Activated T-cell treated with anti-CD3 and anti-CD28 coated beads, Interleukin-2, amount 50 U/mL, for 24 hours (primary cell): ENCODE measurements at places on chromosomes 7 and 10.
A peak's percentile ranks its signal among the peaks of the same experiment; 100 is the strongest.

DNA sequence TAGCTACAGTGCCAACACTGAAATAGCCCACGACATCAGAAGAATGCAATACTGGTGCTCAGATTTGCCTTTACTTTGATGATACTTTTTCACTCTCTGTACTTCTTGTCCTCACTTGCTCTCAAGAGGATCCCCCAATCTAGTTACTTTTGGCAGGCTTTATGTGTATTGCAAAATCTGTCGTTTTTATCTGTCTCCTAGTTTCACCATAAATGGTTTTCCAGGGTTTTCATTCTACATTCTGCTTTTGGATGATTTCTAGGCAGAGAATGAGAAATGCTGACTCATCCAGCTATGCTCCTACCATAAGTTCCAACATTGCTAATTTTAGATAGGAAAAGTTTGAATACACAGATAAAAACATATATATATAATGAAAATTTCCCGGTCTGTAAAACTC lies 659.5 kb upstream of the NRG3 start:
- no peak for DNase-seq

GRCh38 chr7:104272767-104273384 lies 55.5 kb upstream of the LHFPL3 start:
- DNase-seq: no peak

DNA sequence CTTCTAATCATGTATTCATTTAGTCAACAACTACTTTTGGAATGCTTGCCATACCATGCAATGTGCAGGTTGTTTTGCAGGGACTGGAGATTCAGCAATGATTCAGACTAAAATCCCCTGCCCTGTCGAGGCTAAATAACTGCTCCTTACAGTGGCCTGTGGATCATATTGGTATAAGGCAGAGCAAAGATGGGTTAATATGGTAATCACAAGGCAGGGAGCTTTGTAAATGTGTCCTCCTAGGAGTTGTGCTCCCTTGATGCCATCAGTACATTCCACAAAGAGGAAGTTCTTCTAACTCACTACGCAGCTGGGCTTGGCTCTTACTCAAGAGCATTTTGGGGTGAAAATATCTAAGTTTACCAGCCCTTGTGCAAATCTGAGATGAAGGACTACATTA lies 614 bp upstream of the IFIT2 start:
- no peak for DNase-seq

DNA sequence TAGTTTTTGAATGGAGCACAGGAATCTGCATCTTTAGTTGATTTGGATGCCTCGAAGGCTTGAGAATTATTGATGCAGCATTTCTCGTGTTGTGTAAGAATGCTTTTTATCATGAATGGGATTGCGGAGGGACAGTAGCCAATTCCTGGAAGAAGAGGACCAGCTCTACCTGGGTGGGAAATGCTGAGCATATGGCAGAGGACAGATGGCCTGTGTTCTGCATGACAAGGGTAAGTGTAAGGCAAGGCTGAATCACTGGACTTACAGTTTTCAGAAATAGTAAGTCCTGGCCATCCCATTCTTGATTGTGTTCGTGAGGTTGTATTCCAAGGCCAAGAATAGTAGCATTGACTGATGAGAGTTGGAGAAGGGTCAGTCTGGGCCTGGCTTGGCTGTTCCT lies 15.9 kb downstream of the RP9 start:
- no peak for DNase-seq

DNA sequence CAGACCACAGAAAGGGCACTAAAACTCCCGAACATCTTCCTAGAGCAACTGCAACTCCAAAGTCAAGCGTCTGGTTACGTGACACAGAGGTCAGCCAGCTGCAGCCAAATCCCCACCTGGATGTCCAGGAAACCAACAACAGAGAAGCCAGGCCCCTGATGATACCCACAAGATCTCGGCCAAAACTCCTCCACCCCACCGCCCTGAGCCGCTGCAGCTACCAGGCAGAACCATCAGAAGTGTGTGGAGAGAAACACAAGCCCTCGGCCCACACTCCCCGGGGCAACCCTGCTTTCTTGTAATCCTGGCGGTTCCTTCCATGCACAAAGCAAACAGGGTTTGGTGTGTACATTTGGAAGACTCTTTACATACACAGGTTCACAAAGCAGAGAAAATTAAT lies 8.7 kb downstream of the CHST15 start:
- no peak for DNase-seq

DNA sequence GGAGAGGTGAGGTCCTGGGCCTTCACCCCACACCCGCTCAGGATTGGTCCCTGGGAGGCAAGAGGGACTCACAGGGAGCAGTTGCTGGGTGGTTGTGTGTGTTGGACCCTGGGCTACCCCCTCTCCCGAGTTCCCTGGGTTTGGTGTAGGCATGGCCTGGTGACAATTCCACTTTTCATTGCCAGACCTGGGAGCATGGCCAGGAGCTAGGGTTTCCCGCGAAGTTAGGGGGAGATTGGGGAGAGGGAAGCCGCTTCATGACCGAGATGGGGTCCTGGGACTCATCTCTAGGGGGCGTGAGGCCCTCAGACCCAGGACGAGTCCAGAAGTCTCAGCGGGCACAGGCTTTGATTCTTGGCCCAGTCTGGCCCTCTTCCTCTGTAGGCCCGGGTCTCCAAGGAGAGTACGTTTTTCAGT lies 606 bp downstream of the PALD1 start:
- no peak for DNase-seq

DNA sequence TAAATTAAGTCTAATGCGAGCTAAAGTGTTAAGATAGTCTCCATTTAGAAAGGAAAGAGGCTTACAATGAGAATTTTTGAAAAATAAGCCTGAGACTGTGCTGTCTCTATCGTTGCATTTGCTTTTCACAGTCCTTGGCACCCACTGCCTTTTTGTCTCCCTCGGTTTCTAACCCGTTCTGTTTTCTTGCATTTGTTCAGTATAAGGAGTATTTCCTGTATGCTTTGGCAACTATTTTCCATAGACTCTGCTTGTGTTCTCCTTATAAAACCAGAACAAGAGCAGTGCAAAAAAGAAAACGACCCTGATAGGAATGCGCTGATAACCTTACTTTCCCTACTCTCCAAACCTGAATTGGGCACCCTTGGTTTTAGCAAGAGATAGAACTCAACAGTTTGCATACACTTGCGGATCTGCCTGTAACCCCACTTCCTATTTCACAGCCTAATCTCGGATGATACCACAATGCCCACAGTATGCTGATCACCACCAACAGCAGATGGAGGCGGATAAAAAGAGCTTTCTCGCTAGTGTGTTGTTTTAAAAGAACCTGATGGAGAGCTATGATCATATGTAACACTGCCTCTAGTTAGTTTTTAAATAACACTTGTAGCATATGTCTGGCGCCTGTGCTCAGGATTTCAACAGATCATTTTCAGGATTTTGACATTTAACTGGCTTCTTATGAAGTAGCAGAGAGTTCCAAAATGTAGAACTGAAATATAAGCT lies 1.6 kb upstream of the ARHGAP12 start:
- DNase-seq: no peak

GRCh38 chr10:59133841-59134593 lies 42.4 kb upstream of the PHYHIPL start:
- no peak for DNase-seq

GRCh38 chr7:152931633-152932032 lies 172.1 kb downstream of the ACTR3B start:
- no peak for DNase-seq

- DNase-seq: peak; percentile 33
Observed at GRCh38 chr7:74092964-74093471, 9.4 kb downstream of the LIMK1 start.

DNA sequence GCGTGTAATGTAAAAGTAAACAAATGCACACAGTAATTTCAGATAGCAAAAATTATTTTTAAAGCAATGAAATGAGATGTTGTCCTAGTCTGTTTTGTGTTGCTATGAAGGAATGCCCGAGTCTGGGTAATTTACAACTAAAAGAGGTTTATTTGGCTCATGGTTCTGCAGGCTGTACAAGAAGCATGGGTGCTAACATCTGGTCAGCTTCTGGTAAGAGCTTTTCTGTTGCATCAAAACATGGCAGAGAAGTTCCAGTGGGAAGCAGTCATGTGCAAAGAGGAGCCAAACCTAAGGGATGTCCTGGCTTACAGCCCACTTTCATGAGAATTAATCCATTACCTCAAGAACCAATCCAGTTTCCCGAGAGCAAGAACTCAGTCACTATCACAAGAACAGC lies 62.9 kb upstream of the MNX1 start:
- DNase-seq: no peak

DNA sequence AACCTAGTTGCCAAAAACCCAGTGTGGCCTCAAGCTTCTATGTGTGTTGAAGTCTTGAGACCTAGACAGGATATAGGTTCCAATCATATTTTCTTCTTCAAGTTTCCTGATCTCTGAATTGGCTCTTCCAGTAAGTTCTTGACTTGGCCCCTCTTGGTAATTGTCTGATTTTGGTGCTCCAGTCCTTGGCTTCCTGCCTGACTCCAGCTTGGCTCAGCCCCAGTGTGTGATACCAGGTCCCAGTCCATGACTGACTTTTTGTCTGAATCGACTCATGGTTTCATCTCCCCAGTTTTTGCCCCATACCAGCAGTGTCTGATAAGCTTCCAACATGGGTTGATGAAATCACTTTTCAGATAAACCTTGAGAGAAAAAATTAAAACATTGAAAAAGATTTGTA lies 72.3 kb downstream of the FAS start:
- no peak for DNase-seq

GRCh38 chr10:63003816-63004453 lies 129.2 kb upstream of the NRBF2 start:
- DNase-seq: no peak

GRCh38 chr10:31209478-31209877 lies 109.5 kb upstream of the ZEB1 start:
- no peak for DNase-seq

DNA sequence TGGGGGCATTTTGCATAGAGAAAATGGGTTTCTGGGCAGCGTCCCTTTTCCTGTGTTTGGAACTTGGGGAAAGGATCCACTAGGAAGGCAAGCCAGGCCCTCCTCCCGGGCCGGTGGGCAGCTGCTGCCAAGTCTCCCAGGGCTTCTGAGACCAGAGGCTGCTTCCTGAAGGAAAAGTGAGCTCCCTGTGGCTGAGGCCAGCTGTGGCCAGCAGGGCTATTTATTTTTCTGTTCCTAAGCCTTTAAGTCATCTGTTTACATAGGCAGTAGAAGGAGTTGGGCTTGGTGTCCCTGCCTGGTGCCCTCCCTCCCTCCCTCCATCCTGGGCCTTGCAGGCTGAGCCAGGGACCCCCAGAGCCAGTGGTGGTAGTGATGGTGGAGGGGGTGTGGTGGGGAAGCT lies 70.5 kb upstream of the COL13A1 start:
- no peak for DNase-seq

DNA sequence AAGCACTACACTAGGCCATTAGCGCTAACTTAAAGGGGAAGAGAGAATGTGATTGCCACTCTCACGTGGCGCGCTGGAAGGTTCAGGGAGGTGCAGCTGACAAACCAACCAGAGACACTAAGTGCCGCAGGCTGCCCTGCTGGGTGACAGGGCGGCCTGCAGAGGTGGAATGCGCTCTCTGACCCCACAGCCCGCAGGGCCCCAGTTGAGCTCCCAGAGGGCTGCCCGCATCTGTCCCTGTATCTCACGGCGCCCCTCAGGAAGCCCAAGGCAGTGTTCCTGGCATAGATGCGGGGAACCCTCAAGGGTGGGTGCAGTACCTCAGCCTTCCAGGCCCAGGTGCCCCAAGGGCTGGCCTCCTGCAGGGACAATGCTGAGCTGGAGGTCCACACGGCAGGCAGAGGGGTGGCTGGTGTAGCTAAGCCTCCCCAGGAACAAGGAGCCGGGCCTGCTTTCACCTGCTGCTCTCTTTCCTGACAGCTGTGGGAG lies 66.6 kb downstream of the CALML3 start:
- DNase-seq: no peak

DNA sequence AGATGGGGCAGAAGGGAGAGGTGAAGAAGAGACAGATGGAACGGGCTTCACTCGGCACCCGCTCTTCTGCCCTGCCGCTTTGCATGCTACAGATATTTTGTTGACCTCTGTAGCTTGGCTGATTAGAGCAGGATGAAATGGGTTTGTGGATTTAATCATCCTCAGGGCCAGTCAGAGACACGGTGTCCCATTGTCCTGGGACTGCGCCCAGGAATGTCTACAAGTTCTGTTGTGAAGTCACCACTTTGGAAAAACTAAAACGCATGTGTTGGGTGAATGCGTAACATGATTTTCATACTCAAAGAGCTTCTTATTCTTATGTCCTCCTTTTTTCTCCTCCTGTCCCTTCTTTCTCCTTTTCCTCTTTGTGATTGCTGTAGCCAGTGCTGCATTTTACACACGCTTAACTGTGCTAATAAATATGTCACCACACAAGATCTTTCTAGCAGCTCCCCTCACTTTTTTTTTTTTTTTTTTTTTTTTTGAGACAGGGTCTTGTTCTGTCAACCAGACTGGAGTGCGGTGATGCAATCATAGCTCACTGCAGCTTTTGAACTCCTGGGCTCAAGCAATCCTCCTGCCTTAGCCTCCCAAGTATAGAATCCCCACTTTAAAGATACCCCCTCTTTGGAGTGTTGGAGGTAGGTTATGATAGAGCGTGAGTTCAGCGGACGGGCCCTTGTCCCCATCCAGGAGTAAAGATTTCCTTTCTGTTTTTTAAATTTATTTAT lies 3.4 kb downstream of the CPA4 start:
- DNase-seq: no peak

GRCh38 chr10:22340329-22341189 lies 4.7 kb upstream of the SPAG6 start:
- peak; percentile 82 for DNase-seq

- no peak for DNase-seq
Observed at GRCh38 chr10:12909836-12910185, 91.7 kb downstream of the CCDC3 start.

GRCh38 chr7:52843436-52843835 lies 192.0 kb upstream of the POM121L12 start:
- no peak for DNase-seq

DNA sequence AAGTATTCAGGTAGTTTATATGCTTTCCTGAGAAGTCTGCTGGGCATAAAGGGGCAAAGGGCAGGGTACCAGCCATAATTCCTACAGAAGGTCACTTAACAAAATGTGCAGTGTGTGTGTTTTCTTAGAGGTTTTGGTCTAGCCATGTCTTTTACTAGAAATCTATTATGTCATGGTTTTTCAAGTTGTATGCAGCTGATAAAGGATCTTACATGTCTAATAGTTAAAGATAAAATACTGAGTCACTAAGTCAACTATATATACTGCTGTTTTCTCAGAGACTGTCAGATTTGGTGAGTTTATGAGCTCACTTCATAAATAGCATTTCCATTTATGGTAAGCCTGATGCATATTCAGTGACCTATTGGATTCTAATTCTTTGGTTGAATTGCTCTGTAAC lies 7.7 kb downstream of the CASP2 start:
- no peak for DNase-seq

GRCh38 chr10:47358457-47358856 lies 10.3 kb downstream of the RBP3 start:
- no peak for DNase-seq

- DNase-seq: no peak
Observed at GRCh38 chr10:23892296-23892695, 316.6 kb upstream of the KIAA1217 start.

DNA sequence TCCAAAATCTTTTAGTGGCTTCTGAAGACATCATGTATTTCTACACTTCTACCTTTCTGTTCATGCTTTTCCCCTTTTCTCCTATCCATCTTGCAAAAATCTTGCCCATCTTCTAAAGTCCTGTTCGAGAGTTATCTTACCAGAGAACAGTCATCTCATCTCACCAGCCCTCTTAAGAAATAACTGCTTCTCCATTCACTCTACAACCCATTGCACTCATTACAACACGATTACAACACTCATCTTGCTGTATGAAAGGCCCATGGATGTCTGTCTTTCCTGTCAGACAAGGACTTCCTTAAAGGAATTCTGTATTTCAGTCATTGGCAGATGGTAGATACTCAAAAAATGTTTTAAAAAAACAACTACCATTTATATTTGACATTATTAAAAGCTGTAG lies 30.8 kb downstream of the ZNF438 start:
- no peak for DNase-seq
